ENCODE measurements at places on chromosomes 4 and X.

GRCh38 chrX:37905436-37906147, 58.2 kb upstream of the DYNLT3 start:
- no peak for DNase-seq

DNA sequence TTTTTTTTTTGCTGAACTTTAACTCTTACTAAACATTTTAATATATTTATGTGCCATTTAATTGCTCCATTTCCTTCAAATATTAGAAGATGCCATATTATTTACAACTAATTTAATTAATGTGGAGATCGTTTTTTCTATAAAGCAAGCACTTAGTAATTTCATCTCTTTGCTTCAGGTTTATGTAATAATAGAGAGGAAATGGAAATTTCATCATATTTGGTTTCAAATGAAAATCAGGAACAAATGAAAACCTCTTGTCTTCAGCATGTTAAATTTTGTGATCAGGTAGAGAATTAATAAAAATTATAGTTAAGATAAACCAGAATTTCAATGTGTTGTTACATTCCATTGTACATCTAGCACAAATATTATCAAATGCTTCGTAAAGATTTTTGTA, 120.1 kb downstream of the SYNPO2 start:
- DNase-seq = no peak

GRCh38 chrX:17602245-17602644, 135.0 kb upstream of the SCML1 start:
- DNase-seq = no peak

GRCh38 chrX:5236749-5237148, 991.9 kb downstream of the NLGN4X start:
- no peak for DNase-seq

DNA sequence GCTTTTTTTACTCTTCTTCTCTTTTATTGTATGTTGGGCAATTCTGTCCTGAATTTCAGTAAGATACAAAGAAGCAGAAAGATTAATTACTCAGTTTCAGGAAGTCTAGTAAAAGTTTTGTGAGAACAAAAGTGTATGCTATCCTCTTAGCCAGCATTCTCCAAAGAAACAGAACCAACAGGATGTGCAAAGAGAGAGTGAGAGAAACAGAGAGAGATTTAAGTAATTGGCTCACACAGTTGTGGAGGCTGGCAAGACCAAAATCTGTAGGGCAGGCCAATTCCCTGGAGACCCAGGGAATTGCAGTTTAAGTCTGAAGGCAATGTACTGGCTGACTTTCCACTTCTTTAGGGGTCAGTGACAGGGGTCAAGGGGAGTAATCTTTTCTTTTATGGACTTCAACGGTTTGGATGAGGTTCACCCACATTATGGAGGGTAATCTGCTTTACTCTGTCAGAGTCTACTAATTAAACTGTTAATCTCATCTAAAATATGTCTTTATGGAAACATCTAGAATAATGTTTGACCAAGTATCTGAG, 59.2 kb upstream of the SLC39A8 start:
- DNase-seq = no peak

DNA sequence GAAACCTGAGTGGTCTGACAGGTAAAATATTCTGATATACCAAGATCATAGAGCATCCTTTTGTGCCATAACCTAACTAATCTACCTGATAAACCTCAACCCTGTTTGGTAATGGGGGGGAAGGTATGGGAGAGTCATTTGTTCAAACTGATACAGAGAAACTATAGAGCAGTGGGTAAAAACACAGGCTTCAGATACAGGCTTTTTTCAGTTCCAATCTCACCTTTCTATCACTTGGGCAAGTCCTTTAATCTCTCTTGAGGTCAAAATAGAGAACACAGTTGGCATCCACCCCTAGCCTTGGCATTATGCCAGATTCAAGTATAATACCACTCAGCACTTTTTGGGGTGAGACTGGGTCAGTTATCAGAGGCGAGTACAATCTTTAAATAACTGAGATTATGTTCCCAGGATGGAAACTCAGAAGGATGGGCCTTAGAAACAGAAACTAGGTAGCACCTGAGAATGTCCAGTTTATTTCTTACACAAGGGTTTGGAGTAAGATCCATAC, 880 bp upstream of the ETDC start:
- DNase-seq = no peak

DNA sequence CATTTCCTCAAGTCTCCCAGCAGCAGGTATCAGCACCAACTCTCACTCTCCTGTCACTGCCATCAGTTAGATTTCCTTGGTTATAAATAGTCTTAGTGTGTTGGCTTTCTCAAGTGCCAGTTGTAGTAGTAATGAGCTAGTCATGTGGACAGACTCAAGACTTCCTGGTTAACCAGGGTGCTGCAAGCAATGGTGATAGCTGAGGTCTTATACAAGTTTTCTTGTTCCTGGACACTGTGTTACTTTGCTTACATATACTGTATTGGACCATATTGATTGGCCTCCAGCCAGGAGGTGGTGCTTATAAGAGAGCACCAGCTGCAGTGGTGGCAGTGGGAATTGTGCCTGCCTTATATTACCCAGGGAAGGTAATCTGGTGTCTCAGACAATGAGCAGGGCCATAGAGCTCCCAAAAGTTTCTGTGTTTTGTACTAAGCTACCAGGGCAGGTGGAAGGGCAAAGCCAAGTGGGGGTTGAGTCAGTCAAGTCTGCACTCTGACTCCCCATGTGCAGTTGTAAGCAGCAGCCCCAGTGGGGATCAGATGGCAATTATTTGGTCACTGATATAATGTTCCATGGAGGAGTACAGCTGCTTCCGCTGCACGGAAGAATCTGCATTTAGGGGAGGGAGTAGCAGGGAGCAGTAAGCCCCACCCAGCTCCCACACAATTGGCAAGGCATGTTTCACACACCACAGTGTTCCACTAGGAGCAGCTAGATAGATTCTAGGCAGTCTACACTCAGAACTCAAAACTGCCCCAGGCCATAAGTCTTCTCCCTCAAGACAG, 24.1 kb upstream of the ZDHHC15 start:
- DNase-seq = no peak

GRCh38 chr4:61195101-61195500, 5.0 kb upstream of the ADGRL3 start:
- no peak for DNase-seq

Measured in KG1 (cell line).